ENCODE measurements at places on chromosomes 7 and 10.

DNA sequence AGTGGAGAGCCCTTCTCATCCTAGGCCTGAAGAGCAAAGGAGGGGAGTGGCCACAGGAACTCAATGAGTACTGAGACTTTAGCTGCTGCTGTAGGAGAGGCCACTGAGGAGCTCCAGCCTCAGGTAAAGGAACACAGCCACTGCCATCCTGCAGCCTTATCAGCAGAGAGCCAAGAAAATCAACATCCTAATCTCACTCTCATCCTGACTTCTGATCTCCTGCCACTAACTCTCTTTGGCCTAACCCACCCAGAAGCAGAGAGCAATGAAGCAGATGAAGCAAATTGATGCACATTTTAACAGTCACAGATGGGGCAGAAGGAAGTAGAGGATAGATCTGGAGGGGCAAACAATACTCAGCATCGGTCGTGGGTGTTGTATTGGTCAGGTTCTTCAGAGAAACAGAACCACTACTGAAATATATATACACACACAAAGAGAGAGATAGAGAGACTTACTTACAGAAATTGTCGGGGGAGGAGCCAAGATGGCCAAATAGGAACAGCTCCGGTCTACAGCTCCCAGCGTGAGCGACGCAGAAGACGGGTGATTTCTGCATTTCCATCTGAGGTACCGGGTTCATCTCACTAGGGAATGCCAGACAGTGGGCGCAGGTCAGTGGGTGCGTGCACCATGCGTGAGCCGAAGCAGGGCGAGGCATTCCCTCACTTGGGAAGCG lies 297.6 kb downstream of the MTERF1 start:
- no peak for DNase-seq

DNA sequence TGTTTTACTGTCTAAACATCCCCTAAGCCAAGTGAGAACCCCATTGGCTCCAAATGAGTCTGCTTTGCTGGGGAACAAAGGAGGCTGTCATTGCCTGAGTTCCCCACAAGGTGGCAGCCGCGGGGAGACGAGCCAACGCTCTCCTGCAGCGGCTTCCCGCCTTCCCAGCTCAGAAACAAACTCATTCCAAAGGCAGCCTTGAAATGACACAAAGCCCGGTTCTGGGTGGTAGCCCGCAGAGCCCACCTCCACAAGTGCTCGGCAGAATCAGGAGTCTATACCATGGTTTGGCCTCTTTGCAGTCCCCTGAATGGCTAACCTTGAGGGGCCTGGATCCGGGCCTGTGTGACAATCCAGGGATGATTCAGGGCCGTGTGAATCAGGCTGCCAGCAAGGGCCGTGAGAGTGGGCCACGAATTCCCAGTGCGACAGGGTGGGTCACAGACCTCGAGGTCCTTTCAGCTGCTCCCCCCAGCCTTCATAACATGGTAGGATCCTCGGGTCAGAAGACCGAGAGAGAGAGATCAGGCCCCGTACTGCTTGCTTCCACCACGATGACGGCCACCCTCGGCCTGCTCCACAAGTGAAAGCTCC lies 79.7 kb downstream of the DLG5 start:
- peak; percentile 59 for DNase-seq

GRCh38 chr7:98289333-98289875 lies 7.9 kb downstream of the BRI3 start:
- no peak for DNase-seq

GRCh38 chr10:91287276-91287675 lies 66.8 kb downstream of the PCGF5 start:
- peak; percentile 5 for DNase-seq

- DNase-seq: no peak
These were observed 823 bp downstream of the COPG2 start for GRCh38 chr7:130667593-130668257.

Measured in AG10803 (cell line).